ENCODE measurements at places on chromosomes 1 and 21. TPM values are rescaled to one million over a fixed set of nuclear protein-coding genes. Genes with fewer than 3 reads are reported as not detected.
A peak's percentile ranks its signal among the peaks of the same experiment; 100 is the strongest.

The ADAMTS4 gene
- 109 TPM for total RNA-seq

The LCE1D gene
- not detected for total RNA-seq

The MTARC1 gene
- total RNA-seq, result 2.2 TPM

- H3K27ac ChIP-seq, result no peak overlapping the region
- H3K4me1 ChIP-seq, result no peaks in the 10 kb centered on the region
- H3K27me3 ChIP-seq, result no peaks in the 10 kb centered on the region
- DNase-seq, result no peak
Measured at GRCh38 chr1:4673494-4673893, 19.1 kb downstream of the AJAP1 start.

DNA sequence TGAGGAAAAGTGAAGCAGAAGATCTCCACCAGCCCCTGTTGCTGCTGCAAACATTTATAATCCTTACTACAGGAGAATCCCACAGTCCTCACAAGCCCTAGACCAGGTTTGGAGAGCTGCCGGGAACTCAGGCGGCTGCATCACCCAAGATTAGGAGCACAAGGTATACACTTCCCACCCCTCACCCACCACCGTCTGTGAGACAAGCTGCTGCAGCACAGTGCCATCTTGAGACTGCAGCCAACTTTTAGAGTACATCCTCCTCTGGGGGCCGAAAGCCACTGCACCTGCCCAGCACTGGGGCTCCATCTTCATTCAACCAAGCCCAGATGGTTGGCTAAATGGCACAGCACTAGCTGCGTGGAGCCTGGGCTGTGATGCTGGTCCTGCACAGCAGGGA, 13.8 kb downstream of the OLFML3 start:
- no peak overlapping the region for H3K4me3 ChIP-seq
- no peaks in the 10 kb centered on the region for H3K27me3 ChIP-seq
- no peaks in the 10 kb centered on the region for H3K36me3 ChIP-seq
- DNase-seq, result no peak

- no peaks in the 10 kb centered on the region for H3K36me3 ChIP-seq
- H3K4me3 ChIP-seq, result no peak overlapping the region
- H3K4me1 ChIP-seq, result no peaks in the 10 kb centered on the region
- DNase-seq, result no peak
Measured at GRCh38 chr1:209879539-209879938, 51.8 kb downstream of the UTP25 start.

DNA sequence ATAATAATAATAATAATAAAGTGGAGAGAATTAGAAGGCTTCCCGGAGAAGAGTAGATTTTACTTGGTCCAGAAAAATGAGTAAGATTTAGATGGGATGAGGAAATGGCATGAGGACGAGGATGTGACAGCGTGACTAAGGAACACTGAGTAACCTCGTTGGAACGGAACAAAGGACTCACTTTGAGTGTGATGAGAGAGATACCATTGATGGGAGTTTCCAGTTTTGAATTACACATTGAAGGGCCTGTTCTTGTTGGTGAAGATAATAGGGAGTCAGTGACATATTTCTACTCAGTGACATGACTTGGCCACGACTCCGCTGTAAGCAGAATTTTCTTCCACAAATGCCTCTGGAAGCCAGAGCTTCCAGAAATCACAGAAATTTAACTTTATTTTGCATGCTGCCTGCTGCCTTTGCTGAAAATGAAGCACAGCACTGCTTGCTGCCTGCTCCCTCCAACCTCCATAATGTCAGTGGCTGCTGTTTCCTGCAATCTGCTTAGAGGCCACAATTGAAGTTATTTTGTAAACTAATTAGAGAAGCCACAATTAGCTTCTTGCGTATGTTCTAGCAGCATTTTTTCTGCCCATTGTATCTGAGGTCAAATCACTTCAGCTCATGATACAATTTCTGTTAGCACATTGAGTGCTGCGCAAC, 33.7 kb upstream of the FBXO28 start:
- no peak overlapping the region for H3K27ac ChIP-seq
- H3K4me3 ChIP-seq, result no peak overlapping the region
- no peak for DNase-seq
- no peaks in the 10 kb centered on the region for H3K27me3 ChIP-seq
- no peaks in the 10 kb centered on the region for H3K36me3 ChIP-seq

The PCP4 gene
- not detected for total RNA-seq

GRCh38 chr1:118688891-118689290, 299.3 kb downstream of the TBX15 start:
- no peak overlapping the region for H3K4me3 ChIP-seq
- no peak for DNase-seq
- H3K27ac ChIP-seq, result no peak overlapping the region

- no peak overlapping the region for H3K27ac ChIP-seq
- no peaks in the 10 kb centered on the region for H3K36me3 ChIP-seq
- no peak overlapping the region for H3K4me3 ChIP-seq
- no peaks in the 10 kb centered on the region for H3K27me3 ChIP-seq
- DNase-seq, result no peak
Measured at GRCh38 chr1:247172996-247173395, 1.2 kb upstream of the ZNF124 start.

The RGSL1 gene
- not detected for total RNA-seq

The HENMT1 gene
- total RNA-seq, result not detected

DNA sequence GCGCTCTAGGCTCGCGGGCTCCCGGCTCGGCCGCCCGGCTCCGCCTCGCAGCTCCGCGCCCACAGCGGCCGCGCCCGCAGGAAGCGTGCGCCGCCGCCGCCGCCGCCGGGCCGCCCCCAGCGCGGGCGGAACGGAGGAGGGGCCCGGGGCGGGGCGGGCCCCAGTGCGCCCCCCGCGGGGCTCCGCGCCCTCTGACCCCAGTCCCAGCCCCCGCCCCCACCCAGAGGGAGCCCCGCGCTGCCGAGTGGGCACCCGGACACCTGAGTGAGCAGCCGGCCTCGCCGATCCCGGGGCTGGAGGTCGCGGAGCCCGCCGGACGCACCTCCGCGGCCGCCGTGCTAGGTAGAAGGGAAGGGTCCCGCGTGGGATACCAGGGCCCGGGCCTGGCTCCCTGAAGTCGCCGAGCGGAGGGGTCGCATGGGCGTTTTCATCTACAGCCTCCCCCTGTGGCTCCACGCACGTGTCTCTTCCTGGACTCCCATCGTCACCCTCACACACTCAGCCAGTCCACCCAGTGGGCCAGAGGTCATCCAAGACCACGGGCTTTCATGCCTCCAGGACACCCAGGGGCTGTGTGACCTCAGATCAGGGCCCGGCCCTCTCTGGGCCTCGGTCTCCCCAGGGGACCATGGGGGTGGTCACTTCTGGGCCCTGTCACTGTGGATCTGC, at the start of gene SDC3:
TSS of gene SDC3 (minus strand) at position 63 of the 669 bp plus-strand sequence. CDS start 172 bp downstream, outside the sequence.
- peak within 1 kb of the TSS; percentile 78 for H3K27ac ChIP-seq
- no peaks in the 10 kb centered on the region for H3K36me3 ChIP-seq
- peaks cover 14% of the 10 kb centered on the region for H3K4me1 ChIP-seq
- no peaks in the 10 kb centered on the region for H3K27me3 ChIP-seq

GRCh38 chr1:159315381-159315780, 13.2 kb downstream of the FCER1A start:
- no peak overlapping the region for H3K27ac ChIP-seq
- no peaks in the 10 kb centered on the region for H3K36me3 ChIP-seq
- no peaks in the 10 kb centered on the region for H3K27me3 ChIP-seq
- H3K4me3 ChIP-seq, result no peak overlapping the region
- DNase-seq, result no peak

DNA sequence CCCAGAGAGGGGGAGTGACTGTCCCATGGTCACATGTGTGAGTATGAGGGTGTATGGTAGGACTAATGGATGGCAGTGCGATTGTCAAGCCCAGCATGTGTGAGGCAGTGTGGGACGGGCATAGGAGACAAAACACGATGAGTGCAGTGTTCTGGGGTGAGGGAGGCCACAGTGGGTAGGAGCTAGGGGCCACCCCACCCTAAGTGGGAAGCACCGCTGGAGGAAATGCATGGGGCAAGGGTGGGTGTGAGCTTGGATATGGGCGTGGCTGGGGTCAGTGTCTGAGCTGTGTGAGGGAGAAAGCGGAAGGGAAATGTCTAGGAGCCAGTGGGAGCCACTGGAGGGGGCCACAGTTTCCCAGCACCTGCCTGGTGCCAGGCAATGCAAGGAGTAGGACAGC, 56.5 kb downstream of the FOXO6 start:
- H3K27me3 ChIP-seq, result no peaks in the 10 kb centered on the region
- peaks cover 4% of the 10 kb centered on the region for H3K4me1 ChIP-seq
- DNase-seq, result no peak
- no peaks in the 10 kb centered on the region for H3K36me3 ChIP-seq

DNA sequence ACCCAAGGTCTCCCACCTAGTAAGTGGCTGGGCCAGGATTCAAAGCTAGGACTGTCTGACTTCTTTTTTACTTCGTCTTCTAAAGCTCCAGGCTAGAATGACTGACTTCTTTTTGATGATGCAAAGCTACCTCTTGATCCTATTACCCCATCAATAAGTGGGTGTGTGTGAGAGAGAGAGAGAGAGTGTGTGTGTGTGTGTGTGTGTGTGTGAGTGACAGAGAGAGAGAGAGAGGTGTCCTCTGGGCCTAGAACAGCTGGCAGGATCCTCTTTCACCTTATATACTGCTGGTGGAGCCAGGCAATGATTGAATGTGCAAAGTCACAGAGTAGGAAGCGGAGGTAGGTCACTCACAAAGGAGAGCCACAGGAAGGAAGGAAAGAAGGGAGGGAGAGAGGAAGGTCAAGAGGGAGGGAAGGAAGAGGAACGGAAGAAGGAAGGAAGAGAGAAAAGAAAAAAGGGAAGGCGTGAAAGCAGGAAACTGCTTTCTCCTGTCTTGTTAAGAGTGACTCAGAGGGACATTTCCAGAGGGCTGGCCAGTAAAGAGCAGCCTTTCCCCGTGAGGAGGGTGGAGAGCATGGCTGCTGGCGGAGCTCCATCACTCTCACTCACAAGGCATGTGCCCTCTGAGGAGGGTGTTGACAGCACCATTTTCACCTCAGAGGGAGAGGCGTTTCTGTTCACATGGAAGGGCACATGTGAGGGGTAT, 68.9 kb downstream of the CDC7 start:
- H3K36me3 ChIP-seq, result no peaks in the 10 kb centered on the region
- peak overlapping the region; percentile 64 for H3K27ac ChIP-seq
- no peaks in the 10 kb centered on the region for H3K27me3 ChIP-seq
- H3K4me3 ChIP-seq, result no peak overlapping the region

DNA sequence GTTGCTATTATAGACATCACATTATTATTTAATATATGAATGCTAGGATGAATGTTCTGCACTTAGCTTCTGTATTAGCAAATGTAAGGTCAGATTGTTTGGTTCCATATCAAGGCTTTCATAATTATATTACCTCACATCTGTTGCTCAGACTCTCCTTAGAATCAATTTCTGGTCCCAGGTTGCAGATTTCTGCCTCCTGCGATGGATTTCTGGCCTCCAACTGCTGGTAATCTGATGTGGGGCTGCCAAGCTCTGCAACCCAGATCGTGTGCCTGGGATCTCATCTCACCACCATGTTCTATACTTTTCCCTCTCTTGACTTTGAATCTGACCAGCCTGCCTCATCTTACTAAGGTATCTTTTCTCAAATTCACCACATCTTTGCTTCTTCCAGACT, 25.2 kb downstream of the PLPPR5 start:
- H3K27me3 ChIP-seq, result no peaks in the 10 kb centered on the region
- H3K4me1 ChIP-seq, result no peaks in the 10 kb centered on the region
- DNase-seq, result no peak
- H3K27ac ChIP-seq, result no peak overlapping the region
- no peaks in the 10 kb centered on the region for H3K36me3 ChIP-seq
- H3K4me3 ChIP-seq, result no peak overlapping the region

GRCh38 chr1:45883658-45884057, 80.2 kb downstream of the MAST2 start:
- H3K27ac ChIP-seq, result peak overlapping the region; percentile 8
- H3K27me3 ChIP-seq, result no peaks in the 10 kb centered on the region
- H3K4me1 ChIP-seq, result no peaks in the 10 kb centered on the region
- no peak overlapping the region for H3K4me3 ChIP-seq

DNA sequence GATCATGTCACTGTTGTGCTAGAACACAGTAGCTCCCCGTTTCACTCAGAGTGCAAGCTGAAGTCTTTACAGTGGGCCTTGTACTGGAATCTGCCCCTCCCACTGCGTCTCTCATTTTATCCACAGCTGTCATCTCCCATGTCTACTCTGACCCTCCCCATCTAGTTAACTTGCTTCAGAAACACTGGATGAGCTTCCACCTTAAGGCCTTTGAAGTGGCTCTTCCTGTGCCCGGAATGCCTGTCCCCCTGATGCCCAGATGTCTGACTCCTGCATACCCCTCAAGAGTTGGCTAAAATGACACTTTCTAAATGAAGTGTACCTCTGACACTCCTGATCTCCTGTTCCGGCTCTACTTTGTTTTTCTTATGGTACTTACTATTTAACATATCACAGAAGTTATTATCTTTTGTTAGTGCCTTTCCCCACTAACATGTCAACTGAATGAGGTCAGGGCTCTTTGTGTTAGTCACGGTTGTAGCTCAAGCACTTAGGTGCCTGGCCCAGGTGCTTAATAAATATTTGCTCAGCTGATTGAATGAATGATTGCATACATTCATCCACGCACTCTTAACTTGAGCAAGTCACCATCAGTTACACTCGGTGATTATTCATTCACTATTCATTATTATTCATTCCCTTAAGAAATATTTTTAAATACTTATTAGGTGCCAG, 13.3 kb downstream of the ARV1 start:
- no peaks in the 10 kb centered on the region for H3K4me1 ChIP-seq
- DNase-seq, result no peak
- peaks cover 42% of the 10 kb centered on the region for H3K36me3 ChIP-seq
- H3K4me3 ChIP-seq, result no peak overlapping the region

The CA6 gene
- not detected for total RNA-seq

DNA sequence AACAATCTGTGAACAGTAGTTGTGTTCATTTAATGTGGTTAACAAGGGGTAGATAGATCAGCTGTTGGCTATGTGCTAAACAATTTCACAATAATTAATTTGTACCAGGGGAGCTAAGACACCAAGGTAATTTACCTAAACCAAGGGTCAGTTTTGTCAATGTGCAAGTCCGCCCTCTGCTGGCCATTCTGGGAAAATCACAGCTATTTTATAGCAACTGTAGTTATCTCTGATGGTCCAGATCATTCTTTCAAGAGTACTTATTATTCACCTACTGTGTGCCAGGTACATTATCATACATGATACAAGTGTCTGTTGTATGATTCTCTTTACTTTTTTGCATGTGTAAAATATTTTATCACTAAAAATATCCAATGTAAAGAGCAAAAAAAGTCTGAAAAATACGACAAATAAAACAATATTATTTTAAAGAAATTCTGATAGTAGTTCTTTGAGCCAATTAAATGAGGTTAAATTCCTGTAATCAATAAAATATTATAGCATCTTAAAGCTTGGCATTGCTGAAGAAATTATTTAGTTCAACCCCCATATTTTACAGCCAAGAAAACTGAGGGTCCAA, 312.3 kb upstream of the FAM78B start:
- no peak overlapping the region for H3K4me3 ChIP-seq
- H3K27ac ChIP-seq, result no peak overlapping the region
- H3K27me3 ChIP-seq, result no peaks in the 10 kb centered on the region
- DNase-seq, result peak; percentile 65

- peak overlapping the region; percentile 30 for H3K4me3 ChIP-seq
- no peaks in the 10 kb centered on the region for H3K27me3 ChIP-seq
- no peaks in the 10 kb centered on the region for H3K36me3 ChIP-seq
- DNase-seq, result no peak
- H3K27ac ChIP-seq, result no peak overlapping the region
Measured at GRCh38 chr1:183735069-183735860, 69.7 kb upstream of the RGL1 start.
